ENCODE measurements at places on chromosomes 13 and 19.

- DNase-seq = no peak
Observed at GRCh38 chr13:82719987-82720386, 1162.3 kb downstream of the SLITRK1 start.

GRCh38 chr13:70995338-70995737, 871.7 kb downstream of the DACH1 start:
- DNase-seq = no peak

DNA sequence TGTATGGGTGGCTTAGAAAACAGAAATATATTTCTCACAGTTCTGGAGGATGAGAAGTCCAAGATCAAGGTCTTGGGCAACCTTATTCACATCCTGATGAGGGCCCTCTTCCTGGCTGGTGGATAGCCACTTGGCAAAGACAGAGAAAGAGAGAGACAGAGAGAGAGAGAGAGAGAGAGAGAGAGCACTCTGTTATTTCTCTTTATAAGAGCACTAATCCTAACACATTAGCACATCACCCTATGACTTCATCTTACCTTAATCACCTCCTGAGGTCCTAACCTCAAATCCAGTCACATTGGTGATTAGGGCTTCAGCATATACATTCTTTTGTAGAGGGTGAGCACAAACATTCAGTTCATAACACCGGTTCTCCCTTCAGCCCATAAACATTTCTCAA, 430.3 kb downstream of the EFNB2 start:
- DNase-seq = no peak

DNA sequence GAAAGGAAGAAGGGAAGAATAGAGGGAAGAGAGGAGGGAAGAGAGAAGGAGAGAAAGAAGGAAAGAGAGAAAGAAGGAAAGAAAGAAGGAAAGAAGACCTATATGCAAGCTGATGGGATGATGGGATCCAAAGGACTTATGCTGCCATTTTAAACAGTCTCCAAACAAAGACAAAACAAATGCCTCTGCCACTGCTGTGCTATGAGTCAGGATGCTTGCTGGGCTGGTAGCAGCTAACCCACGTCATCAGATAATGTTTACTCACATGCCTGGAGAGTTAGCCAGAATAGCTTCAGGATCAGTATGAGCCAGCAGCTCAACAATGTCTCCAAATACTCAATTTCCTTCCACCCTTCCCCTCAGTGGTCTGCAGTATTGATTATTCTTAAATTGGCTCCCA, 12.0 kb upstream of the ZNF274 start:
- DNase-seq = no peak

GRCh38 chr13:80157261-80157932, 183.5 kb downstream of the SPRY2 start:
- DNase-seq = no peak

DNA sequence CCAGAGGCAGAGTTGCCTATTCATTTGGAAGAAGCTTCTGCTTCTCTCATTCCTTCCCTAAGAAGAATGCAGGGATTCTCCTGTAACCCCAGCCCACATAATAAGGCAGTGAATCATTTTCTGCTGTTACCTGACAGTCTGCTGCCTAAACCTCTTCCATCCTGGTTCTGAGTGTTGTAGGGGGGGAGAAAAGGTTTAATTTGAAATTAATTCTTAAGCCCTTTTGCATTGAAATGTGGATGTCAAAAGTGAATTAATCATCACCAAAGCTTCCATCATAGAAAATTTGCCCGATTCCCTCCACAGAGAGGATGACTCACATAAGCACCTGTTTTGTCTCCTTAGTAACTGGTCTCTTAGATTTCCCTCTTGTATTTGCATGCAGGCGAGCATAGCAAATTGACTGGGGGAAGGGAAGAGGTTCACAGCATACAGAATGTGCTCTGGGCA, 146.7 kb upstream of the FNDC3A start:
- no peak for DNase-seq

DNA sequence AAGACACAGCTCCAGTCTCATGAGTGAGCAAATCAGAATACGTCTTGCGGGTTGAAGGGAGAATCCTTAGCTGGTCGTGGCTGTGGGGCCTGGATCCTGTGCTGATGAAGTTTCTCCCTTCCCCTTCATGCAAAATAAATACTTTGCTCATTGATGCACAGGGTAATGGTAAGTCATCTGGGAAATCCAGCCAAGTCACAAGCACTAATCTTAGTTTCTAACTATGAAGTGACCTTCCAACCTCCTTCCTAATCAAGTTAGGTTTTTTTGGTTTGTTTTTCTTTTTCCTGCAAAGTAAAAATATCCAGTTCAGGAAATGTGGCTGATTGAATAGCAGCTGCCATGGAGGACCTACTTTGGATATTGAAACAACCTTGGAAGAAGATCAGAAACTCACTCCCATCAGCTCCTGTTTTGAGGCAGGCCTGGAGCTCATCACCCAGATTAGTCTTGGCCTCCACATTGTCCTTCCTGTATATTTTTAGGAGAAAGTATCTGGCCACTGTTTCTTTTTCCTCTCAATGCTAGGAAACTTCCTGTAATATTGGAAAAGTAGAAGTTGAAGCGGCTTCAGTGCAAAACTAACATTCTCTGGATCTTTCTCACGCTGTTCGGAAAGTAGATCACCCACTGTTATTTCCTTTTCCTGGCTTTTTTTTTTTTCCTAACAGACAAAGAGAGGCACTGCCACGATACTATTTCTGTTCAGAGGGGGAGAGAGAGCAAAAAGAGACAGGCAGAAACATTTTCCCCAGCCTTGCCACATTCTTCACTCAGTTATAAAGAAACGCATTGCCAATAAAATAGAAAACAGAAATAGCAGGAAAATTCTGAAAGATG, 12.3 kb upstream of the ARL11 start:
- no peak for DNase-seq

GRCh38 chr13:104984296-104984818, 1551.1 kb downstream of the EFNB2 start:
- DNase-seq = peak; percentile 11

- DNase-seq = no peak
Observed at GRCh38 chr19:1572795-1573194, 4.7 kb upstream of the MEX3D start.

DNA sequence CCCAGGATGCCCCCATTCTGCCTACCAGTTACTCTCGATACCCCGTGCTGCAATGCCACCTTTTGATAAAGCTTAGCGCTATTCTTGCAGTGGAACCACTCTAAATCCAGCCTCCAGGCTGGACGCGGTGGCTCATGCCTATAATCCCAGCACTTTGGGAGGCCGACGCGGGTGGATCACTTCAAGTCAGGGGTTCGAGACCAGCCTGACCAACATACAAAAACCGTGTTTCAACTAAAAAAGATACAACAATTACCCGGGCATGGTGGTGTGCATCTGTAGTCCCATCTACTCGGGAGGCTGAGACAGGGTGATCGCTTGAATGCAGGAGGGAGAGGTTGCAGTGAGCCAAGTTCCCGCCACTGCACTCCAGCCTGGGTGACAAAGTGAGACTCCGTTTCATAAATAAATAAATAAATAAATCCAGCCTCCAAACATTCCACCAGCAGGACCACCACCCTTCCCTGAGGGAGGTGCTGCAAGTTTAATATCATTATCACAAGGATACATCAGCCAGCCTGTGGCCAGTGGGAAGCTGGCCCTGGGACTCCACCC, 27.7 kb downstream of the CYP2B6 start:
- no peak for DNase-seq

- no peak for DNase-seq
Observed at GRCh38 chr13:94217370-94217769, 262.1 kb downstream of the DCT start.

GRCh38 chr19:30881930-30882329, 467.3 kb downstream of the TSHZ3 start:
- no peak for DNase-seq

DNA sequence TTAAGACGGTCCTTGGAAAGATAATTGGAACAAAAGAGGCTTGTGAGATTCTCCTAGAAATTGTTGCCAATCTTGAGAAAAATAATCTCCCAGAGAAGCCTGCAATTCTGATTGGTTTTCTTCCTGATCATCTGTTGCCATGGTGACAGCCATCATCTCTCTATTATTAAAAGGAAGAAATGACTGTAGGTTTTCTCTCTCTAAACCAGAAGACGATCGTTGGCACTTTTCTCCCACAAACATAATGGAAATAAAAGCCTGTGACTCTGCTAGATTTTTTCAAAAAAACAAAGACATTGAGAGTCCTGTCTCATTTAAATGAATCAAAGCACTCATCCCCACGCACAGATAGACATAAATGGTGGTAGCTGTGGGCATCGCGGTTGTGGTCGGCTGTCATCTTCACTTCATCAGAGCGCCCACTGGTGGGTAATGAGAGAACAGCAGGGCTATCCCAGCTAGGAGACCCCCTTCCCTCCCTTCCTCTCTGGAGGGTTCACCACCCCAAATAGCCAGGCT, 21.7 kb upstream of the CALM3 start:
- no peak for DNase-seq
